Lung (tissue), 17 donors: ENCODE measurements at places on chromosomes 1 and 21. TPM values are rescaled to one million over a fixed set of nuclear protein-coding genes. Genes with fewer than 3 reads are reported as not detected.

- no peak for DNase-seq
These were observed 16.5 kb upstream of the FOXO6 start for GRCh38 chr1:41344708-41345159.

The KCTD3 gene
- 47.5 TPM for total RNA-seq

DNA sequence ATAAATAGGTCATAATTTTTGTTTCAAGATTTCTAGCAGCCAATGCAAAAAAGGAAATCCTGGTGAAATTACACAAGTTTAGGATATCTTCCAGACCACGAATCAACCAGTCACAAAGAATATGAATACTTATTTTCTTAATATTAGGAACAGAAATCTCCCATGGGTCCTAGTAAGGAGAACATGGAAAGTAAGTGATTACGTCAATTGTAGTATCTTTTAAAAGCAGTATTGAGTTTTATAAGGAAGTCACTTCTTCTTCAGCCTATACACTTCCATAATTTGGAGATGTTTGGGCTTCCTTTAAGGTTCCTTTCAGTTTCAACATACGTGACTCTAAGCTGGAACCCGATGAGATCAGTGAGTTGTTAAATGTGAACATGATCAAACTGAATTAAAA lies 534.5 kb downstream of the USP25 start:
- DNase-seq, result no peak

The ACKR1 gene
- total RNA-seq, result 12.1 TPM

The CBR3 gene
- 0.23 TPM for total RNA-seq

- no peak for DNase-seq
These were observed 10.7 kb downstream of the MACF1 start for GRCh38 chr1:39214998-39215873.

GRCh38 chr1:13730291-13730690 lies 30.3 kb downstream of the PRDM2 start:
- DNase-seq, result no peak

- DNase-seq, result no peak
These were observed 142.8 kb downstream of the ETS2 start for GRCh38 chr21:38948377-38949069.

- no peak for DNase-seq
These were observed 2.1 kb upstream of the DENND2C start for GRCh38 chr1:114671939-114672275.

The IGSF5 gene
- total RNA-seq, result not detected

- no peak for DNase-seq
These were observed 41.8 kb upstream of the RALGPS2 start for GRCh38 chr1:178683291-178683690.

The SHISA4 gene
- 15.8 TPM for total RNA-seq

The ARHGEF16 gene
- total RNA-seq, result 14.8 TPM

DNA sequence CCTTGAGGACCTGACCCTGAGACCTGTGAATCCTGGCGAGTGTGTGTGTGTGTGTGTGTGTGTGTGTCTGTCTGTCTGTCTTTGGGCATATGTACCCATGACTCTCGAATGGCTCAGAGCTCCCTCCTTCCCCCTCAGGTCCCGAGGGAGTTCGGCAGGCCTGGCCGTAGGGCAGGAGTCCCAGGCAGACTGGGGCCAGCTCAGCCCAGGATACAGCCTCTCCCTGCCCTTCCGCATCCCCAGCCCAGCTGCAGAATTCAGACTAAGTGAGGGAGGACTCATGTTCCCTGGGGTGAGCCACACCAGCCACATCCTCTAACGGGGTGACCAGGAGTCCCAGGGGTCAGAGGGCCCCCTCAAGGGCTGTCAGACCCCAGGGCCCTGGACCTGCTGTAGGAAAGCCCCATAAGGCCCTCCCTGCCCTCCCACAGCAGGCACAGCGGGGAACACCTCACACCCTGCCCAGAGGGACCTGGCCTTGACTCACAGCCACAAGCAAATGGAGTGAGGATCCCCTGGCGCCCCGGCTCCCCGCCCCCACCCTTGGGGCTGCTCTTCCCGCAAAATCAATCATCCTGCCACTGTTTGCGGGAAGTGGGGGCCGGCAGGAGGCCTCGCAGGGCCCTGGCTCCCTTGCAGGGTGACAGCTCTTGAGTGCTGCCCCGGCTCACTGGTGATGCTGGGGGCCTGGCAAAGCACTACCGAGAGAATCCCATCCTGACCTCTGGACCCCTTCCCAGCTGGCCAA lies 101.7 kb upstream of the CASZ1 start:
- peak; percentile 25 for DNase-seq
